ENCODE measurements at places on chromosomes 5 and 9.

GRCh38 chr5:69234457-69235268 lies at the start of gene CDK7:
CDK7 (plus strand) TSS chr5:69234886; CDS start chr5:69234976, 90 bp downstream.
- DNase-seq = peak; percentile 68

- no peak for DNase-seq
Observed at GRCh38 chr5:53482717-53483638, 2.5 kb downstream of the FST start.

GRCh38 chr5:5764246-5764645 lies 341.8 kb downstream of the ICE1 start:
- DNase-seq = no peak

GRCh38 chr5:74132485-74132884 lies 506.5 kb downstream of the ARHGEF28 start:
- DNase-seq = no peak

DNA sequence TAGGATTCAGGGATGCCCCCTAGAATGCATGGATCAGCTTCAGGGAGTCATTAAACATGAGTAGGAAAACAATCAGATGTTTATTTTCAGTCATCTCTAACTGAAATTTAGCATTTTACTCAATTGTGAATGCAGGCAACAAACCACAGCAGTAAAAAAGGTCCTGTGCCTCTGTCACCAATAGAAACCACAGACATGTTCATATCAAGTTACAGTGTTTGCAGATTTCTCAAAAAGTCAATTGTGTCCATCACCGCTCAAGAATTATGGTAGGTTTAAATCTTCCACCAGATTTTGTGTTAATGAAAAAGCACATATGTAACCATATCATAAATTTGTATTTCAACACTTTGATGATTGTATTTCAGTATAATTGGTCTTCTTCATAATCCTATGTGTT lies 68.4 kb upstream of the SLC1A1 start:
- no peak for DNase-seq

GRCh38 chr9:114456929-114457328 lies 48.3 kb downstream of the WHRN start:
- DNase-seq = no peak

- DNase-seq = no peak
Observed at GRCh38 chr9:69719983-69720382, 39.8 kb downstream of the PTAR1 start.

DNA sequence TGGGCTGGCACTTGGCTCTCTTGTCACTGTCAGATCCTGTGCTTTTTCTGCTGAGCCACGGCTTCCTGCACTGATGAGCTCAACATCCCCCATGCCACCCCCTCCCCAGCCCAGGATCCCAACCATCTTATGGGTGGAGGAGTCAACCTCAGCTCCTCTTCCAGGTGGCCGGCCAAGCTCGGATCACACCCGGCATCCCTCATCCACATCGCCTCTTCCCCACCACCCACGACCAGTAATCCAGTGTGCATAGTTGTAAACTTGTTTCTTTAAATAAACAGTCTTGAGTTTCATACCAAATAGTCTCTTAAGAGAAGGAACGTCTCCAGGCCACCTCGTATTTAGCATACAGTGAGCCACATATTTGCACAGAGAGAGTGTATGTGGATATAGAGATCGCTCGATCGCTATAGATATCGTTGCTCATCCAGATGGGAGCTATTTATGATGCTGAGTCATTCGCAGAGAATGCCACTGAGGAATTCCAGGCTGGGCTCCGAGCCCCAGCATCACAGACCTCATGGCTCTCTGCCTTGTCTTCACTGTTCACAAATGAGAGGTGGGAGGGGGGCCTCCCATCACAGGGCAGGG lies 61.8 kb upstream of the CPLX2 start:
- no peak for DNase-seq

- no peak for DNase-seq
Observed at GRCh38 chr9:113673726-113674125, 202.4 kb upstream of the ZNF618 start.

- DNase-seq = peak; percentile 57
Observed at GRCh38 chr5:169637085-169637548, at the start of gene DOCK2. DOCK2 (plus strand) TSS chr5:169637275; CDS start chr5:169637327, 52 bp downstream.

- DNase-seq = peak; percentile 71
Observed at GRCh38 chr9:297104-297972, 82.7 kb downstream of the DOCK8 start.

- no peak for DNase-seq
Observed at GRCh38 chr5:41193456-41194205, 19.7 kb downstream of the C6 start.

GRCh38 chr9:37446401-37446800 lies 18.8 kb downstream of the ZBTB5 start:
- no peak for DNase-seq

DNA sequence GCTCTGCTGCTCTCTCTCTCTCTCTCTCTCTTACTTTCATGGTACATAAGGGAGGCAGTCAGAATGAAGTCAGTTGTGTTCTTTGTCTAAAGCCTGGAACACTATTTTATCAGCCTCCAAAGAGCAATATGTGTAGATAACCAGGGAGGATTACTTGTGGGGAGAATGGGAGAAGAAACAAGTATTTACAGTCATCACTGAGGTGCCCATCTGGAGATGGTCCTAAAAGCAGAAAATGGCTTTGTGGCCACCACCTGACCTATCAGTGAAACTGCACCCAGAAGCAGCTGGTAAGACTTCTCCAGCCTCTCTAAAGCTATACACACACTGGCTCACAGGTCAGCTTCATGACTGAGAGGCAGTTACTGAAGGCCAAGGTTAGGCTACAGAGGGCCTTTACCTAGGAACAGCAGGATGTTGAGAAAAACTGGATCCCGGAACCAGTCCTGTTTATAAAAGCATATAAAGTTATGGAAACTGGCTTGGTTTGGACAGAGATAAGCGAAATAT lies 75.1 kb downstream of the MRPS27 start:
- DNase-seq = no peak

- DNase-seq = no peak
Observed at GRCh38 chr5:133749331-133749985, 137.1 kb upstream of the FSTL4 start.

DNA sequence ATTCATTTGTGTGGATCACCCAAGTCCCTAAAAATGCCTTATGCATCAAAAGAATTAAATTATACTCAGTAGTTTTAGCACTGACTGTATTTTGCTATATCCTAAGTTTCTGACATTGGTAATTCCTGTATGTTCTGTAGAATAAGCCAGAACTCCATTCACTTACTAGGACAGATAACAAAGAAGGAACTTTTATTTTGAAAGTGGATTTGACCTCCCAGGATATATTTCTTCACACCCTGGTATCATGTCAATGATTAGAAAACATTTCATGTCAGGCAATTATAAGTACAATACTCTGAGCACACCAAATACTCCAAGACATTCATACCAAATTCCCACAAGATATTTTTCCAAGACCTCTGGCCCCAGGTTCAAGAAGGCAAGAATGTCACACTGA lies 28.7 kb upstream of the MYOT start:
- no peak for DNase-seq

DNA sequence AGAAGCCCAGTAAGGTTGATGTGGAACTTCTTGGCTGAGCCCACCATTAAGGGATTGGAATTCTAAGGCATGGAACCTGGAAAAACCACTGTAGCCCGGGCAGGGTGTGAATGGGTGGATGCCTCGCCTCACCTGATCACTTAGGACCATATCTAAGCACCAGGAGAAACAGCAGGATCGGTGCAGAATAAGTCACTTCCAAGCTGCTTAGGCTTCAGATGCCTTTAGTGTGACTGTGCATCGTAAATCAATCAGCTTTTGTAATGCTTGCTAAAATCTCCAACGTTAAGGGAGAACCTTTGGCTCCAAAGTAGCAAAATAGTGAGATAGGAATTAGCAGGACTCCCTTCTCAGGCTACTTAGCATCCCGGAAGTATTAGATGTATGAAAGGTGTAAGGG lies 103.9 kb upstream of the MEGF10 start:
- DNase-seq = no peak

DNA sequence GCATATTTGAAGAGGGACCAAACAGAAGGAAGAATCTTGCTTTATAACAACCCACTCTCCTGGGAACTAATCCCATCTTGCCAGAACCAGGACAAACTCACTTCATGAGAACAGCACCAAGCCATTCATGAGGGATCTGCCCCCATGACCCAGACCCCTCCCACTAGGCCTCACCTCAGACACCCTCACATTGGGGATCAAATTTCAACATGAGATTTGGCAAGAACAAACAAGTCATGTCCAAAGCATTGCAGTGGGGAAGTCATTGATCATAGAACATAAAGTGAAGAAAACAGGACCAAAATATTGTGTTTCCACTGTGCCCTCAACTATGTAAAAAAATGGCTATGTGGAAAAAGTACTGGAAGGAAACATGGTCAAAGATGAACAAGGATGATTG lies 43.9 kb downstream of the MAP1B start:
- DNase-seq = no peak

DNA sequence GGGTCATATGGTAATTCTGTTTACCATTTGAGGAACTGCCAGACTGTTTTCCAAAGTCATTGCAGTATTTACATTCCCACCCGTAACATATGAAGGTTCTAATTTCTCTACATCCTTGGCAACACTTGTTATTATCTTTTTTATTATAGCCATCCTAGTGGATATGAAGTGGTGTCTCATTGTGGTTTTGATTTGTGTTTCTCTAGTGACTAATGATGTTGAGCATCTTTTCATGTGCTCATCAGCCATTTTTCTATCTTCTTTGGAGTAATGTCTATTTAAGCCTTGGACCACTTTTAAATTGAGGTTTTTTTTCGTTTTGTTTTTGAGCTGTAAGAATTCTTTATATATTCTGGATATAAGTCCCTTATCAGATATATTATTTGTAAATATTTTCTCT lies 132.8 kb upstream of the RUSC2 start:
- no peak for DNase-seq

DNA sequence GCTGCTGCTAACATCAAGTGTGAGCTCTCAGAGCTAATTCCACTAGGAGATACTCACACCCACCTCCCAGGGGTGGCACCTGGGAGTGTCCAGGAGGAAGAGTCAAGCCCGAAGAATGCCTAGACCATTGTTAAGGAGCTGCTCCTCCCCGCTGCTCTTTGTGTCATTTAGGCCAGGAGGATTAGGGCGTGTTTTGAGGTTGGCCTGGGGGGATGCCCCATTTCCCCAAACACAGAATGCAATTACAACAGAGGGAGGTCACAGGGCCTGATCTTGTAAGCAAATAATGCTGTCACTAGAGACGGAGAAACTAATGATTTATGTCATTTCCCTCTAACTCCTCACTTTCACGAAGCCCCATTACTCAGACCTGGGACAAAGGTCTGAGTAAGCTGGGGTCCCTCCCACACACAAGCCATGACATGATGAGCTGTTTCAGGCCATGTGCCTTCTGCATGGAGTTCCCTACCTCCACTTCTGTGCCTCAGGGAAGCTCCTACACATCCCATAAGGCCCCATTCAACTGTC lies 312.5 kb downstream of the ACTL7B start:
- no peak for DNase-seq

DNA sequence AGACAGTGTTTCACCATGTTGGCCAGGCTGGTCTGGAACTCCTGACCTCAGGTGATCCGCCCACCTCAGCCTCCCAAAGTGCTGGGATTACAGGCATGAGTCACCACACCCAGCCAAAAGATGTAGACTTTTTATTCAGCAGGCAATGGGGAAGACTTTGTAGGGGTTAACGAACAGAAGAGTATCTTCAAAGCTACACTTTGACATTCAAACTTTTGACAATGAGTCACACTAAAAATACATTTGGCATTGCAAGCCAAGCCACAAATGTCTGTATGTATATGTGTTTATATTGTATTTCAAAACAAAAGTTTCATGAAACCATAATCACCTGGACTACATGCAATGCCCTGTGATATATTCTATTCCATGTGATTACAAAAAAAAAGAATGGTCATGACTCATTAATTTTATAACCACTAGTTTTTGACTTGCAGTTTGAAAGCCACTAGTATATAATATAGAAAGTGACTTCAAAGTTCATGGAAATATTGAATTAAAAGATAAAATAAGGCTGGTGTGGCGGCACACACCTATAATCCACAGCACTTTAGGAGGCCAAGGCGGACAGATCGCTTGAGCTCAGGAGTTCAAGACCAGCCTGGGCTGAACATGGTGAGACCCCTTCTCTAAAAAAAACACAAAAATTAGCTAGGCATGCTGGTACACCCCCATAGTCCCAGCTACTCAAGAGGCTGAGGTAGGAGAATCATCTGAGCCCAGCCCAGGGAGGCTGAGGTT lies 8.3 kb downstream of the DIMT1 start:
- no peak for DNase-seq

GRCh38 chr9:89218040-89218928 lies 39.7 kb upstream of the SHC3 start:
- DNase-seq = no peak

- no peak for DNase-seq
Observed at GRCh38 chr9:134960701-134961181, 43.0 kb upstream of the FCN1 start.

DNA sequence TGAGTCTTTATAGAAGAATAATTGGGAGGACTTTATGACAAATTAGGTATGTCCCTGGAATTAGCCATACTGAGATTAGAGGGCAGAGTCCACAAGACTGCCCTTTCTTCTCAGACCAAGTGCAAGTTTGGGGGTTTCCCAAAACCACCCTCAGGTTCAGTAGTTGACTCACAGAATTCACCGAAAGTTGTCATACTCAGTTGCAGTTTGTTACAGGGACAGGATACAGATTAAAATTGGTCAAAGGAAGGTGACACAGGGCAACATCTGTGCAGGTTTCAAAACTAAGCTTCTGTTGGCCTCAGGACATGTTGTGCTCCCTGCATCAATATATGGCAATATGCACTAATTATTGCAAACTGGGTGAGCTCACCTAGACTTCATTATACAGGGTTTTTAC lies 3.8 kb downstream of the RANBP17 start:
- peak; percentile 4 for DNase-seq

DNA sequence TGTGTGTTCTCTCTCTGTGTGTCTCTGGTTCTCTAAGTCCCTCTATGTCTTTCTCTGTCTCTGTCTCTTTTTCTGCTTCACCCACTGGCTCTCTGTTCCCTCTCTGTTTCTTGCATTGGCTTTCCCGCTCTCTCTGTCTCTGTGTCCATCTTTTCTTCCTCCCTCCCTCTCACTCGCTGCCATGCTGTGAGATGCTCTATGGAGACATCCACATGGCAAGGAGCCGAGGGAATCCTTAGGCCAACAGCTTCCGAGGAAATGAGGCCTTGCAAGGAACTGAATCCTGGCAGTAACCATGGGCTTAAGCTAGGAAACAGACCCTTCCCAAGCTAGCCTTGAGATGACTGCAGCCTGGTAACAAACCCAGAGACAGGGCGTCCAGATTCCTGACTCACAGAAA lies 117.3 kb downstream of the BRINP1 start:
- no peak for DNase-seq

GRCh38 chr5:115459855-115460341 lies 84.7 kb downstream of the FEM1C start:
- no peak for DNase-seq

DNA sequence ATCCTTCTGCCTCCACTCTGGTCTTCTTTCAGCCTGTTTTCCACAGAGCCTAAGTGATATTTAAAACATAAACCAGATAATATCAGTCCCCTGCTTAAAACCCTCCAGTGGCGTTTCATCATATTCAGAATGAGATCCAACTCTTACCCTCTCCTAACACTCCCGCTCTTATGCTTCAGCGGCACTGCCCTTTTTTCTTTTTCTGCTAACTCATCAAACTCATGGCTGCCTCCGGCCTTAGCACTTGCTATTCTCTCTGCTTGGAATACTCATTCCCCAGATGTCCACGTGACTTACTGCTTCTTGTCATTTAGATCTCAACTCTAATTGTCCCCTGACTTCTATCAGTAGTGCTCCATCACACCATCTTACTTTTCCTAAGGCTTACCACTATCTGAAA lies 73.6 kb downstream of the PIP5K1B start:
- DNase-seq = no peak

GRCh38 chr9:15182730-15183129 lies 124.3 kb downstream of the TTC39B start:
- DNase-seq = no peak

Measured in GM12864 (cell line).